ENCODE measurements at places on chromosomes 13 and 19. TPM values are rescaled to one million over a fixed set of nuclear protein-coding genes. Genes with fewer than 3 reads are reported as not detected.

DNA sequence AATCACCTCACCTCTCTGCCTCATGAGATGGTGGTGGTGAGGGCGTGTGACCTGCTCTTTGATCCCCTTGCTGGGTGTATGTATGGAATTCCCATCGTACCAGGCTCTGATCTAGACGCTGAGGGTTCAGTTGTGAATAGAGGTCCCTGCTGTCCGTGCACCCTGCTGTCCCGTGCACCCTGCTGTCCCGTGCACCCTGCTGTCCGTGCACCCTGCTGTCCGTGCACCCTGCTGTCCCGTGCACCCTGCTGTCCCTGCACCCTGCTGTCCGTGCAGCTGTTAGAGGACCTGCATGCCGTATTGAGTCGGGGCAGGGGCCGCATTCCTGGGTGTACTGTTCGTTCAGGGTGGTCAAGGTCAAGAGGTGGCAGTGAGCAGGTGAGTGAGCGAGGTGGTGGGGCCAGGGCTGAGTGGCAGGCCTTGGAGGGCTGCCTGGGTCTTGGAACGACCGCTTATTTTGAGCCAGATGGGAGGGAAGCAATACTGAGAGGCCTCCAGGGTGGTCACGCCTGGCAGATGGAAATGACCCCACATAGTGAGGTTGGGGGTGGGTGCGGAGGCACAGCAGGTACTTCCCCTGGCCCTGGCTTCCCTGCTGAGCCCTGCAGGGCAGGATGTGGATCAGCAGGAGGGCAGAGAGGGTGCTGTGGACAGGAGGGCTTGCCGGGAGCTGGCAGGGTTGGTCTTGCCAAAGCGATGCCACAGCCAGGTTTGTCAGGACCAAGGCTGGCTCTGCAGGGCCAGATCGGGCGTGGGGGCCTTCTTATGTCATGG lies 4.6 kb upstream of the EPN1 start:
- DNase-seq: no peak

- DNase-seq: no peak
Measured at GRCh38 chr13:26881154-26881553, 120.6 kb upstream of the GPR12 start.

GRCh38 chr19:1775951-1776605 lies 22.8 kb downstream of the ONECUT3 start:
- DNase-seq: no peak

DNA sequence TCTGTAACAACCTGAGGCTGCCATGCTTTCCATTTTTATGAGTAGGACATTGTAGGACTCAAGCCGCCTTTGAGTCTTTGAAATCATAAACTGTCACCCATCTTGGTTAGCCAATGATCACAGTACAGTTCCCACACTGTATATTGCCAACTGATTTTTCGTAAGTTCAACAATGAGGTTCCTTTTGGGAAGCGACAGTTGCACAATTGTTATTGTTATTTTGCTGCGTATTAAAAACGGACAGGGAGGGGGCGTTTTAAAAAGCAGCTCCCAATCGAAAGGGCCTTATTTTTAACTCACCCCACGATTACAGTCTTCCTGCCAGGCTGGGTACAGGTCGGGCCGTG lies 601 bp downstream of the SLC46A3 start:
- DNase-seq: no peak

DNA sequence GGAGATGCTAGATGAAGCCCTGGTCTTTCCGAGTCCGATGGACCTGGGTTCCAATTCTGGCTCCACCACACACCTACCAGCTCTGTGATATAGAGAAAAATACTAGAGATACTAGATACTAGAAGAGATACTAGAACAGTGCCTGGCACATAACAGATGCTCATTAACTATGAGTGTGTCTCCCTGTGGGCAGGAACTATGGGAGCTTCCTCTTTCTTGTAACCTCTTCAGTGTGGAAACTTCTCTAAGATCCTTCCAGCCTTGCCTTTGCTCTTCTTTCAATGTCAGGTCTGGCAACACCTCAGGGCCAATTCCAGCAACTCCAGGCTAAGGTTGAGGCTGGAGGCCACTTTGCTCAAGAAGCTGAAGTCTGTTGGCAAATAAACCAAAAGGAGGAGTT lies 143.9 kb downstream of the KATNAL1 start:
- no peak for DNase-seq

DNA sequence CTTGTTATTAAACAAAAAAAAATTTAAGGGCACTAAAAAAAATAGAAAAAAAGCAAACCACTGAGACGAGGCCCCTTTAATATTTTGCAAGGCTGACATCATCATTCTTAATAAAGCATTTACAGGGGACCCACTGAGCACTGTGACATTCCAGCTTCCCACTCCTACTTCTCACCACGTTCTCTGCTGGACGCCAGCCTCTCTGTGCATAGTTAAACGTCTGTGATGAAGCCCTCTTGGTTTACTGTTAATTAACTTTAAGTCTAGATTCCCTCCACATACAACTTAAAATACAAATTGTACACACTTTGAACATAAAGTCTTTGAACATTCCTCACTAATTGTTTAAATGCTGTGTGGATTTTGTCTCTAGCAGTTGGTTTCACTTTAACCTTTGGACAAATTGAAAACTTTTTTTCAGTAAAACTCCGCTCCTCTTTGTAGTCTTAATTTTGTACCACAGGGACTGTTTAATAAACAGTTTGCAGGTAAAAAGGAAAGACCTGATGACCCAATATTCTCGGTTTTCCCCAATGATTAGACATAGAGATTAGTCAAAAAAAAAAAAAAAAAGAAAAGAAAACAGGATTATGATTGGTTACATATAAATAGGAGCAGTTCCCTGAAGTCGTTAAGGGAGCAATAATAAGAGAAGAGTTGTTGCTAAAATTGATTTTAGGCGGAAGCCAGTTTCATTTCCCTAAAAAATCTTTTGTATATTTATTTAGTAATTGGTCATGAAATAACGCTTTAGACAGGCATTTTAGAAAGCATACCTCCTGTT lies 219.8 kb downstream of the MZT1 start:
- DNase-seq: no peak

DNA sequence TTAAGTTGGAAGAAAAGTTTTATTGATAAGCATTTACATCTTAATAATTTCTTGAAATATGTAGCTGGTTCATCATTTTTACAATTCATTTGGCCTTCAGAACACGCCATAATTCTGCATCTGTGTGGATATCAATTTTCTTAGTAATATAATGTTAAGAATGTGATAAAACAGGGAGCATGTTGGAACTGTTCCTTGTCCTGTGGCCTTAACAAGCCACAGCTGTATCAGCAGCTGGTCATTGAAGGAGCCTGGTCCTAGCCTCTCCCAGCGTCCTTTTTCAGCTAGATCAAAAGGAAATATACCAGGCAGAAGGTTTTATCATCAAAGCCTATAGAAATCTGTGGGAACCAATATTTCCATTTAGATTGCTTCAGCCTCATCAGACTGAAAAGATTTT lies 421.8 kb downstream of the SPRY2 start:
- no peak for DNase-seq

- DNase-seq: peak; percentile 88
Measured at GRCh38 chr19:1243768-1244692, 2.5 kb downstream of the ATP5F1D start.

GRCh38 chr13:46382224-46382623 lies 4.8 kb downstream of the RUBCNL start:
- DNase-seq: no peak

- DNase-seq: no peak
Measured at GRCh38 chr19:33638167-33639034, 16.6 kb downstream of the CHST8 start.

DNA sequence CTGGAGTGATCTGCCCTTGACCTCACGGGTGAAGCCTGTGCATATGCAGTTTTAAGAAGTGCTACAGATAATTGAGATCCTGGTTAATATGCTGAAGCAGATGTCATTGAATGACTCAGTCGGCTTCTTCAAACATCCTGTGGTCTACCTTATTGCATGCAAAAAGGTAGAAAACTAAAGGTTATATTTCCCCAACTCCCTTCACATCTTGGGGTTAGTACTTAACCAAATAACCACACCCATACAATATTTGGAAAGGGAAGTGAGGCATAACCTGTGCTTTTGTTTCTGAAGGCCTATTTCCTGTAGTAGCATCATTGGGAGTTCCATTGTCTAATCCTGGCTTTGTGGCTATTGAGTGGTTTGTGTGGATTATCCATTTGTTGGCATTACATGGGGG lies 58.3 kb downstream of the RAP2A start:
- DNase-seq: no peak

DNA sequence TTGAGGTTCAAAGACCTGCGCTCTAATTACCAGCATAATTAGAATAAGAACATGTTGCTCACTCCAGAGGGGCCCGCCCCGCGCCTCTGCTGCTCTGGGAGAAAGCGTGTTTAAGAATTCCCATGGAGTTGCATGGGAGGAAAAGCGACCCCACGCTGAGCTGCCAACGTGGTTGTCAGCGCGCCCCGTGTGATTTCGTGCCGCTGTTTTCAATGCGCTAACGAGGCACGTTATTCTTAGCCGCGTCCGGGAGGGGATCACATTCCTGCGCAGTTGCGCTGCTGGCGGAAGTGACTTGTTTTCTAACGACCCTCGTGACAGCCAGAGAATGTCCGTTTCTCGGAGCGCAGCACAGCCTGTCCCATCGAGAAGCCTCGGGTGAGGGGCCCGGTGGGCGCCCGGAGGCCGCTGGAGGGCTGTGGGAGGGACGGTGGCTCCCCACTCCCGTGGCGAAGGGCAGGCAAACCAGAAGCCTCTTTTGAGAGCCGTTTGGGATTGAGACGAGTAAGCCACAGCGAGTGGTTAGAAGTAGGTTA lies 173.8 kb upstream of the SOX1 start:
- DNase-seq: no peak

GRCh38 chr19:35317464-35318043 lies 11.4 kb upstream of the CD22 start:
- DNase-seq: no peak

- DNase-seq: no peak
Measured at GRCh38 chr19:13831537-13832467, 36.6 kb downstream of the ZSWIM4 start.

DNA sequence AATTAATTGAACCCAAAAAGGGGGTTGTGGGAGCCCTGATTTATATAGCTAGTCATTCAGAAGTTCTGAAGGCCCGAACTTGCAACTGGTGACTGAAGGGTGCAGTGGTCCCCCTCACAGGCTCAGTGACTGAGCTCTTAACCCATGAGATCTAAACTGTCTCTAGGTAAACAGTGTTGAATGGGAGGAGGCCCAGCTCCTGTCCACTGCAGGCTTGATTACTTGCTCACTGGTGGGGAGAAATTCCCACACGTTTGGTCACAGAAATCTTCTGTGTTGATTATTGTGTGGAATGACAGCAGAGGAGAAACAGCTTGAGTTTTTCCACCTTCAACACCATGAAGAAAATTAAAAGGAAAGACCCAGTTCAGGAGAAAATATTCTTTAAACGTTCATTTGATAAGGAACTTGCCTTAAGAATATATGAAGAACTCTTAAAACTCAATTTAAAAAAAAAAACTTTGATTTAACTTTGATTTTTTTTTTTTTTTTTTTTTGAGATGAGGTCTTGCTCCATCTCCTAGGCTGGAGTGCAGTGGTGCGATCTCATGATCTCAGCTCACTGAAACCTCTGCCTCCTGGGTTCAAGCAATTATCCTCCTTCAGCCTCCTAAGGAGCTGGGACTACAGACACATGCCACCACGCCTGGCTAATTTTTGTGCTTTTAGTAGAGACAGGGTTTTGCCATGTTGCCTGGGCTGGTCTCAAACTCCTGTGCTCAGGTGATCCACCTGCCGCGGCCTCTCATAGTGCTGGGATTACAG lies 249.3 kb downstream of the UQCRFS1 start:
- no peak for DNase-seq

GRCh38 chr13:20451397-20451796 lies 74.3 kb downstream of the CRYL1 start:
- no peak for DNase-seq

GRCh38 chr13:50914848-50915247 lies 5.3 kb downstream of the RNASEH2B start:
- no peak for DNase-seq

DNA sequence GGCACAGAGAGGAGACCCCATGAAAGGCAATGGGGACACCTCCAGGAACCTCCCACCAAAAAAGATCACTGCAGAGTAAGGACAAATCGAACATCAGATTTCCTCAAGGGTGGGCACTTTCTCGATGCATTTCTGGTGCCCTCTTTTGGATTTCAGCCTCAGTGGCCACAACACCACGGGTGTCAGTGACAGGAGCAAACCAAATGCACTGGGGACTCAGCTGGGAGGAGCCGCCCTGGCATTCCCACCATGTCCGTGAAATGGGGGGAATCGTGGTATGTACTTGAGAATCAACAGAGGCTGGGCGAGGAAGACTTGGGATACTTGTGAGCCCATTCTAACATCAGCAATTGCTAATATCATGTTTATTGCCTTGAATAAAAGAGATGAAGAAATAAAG lies 16.3 kb downstream of the FAM187B start:
- DNase-seq: no peak

DNA sequence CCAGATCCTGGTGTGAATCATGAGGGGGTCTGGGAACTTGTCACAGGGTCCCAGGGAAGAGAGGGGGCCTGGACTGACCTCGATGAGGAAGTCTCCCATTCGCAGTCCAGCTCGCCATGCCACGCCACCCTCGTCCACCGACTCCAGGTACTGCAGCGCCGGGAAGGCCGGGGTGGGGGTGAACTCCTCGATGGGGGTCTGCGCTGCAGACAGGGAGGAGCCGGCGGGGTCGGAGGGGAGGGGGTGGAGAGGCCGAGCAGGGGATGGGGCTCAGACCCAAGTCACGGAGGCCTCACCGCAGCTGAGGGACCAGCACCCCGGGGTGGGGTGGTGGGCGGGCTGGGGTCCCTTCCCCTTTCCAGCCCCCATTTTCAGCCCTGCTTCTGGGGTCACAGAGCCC lies 30.8 kb downstream of the SHANK1 start:
- DNase-seq: no peak

DNA sequence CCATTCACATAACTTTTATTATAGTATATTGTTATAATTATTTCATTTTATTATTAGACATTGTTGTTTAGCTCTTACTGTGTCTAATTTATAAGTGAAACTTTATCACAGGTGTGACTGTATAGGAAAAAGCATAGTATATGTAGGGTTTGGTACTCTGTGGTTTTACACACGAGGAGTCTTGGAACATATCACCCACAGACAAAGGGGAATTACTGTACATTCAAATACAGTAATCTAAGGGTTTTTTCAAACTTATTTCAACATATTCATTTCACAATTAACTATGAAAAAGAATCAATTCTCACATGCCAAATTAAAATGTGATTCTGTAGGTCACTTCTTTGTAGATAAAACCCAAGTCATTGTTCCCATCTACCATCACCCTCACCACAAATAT lies 46.0 kb downstream of the RBM26 start:
- no peak for DNase-seq

- no peak for DNase-seq
Measured at GRCh38 chr13:109517517-109517916, 268.9 kb downstream of the IRS2 start.

- no peak for DNase-seq
Measured at GRCh38 chr19:38062959-38063761, 156.2 kb downstream of the SIPA1L3 start.

The TEAD2 gene
- 0.20 TPM for total RNA-seq

The TDRD3 gene
- total RNA-seq: 14.2 TPM

The SIGLEC9 gene
- 1.7 TPM for total RNA-seq

The ZNF709 gene
- 2.4 TPM for total RNA-seq

The LRRC63 gene
- 0.24 TPM for total RNA-seq

The KLK4 gene
- total RNA-seq: not detected
